ENCODE measurements at places on chromosomes 12 and 14.

GRCh38 chr14:22118899-22119477, 445.4 kb upstream of the OR4E1 start:
- DNase-seq = no peak

GRCh38 chr12:47394070-47394469, 311.8 kb downstream of the RPAP3 start:
- no peak for DNase-seq

DNA sequence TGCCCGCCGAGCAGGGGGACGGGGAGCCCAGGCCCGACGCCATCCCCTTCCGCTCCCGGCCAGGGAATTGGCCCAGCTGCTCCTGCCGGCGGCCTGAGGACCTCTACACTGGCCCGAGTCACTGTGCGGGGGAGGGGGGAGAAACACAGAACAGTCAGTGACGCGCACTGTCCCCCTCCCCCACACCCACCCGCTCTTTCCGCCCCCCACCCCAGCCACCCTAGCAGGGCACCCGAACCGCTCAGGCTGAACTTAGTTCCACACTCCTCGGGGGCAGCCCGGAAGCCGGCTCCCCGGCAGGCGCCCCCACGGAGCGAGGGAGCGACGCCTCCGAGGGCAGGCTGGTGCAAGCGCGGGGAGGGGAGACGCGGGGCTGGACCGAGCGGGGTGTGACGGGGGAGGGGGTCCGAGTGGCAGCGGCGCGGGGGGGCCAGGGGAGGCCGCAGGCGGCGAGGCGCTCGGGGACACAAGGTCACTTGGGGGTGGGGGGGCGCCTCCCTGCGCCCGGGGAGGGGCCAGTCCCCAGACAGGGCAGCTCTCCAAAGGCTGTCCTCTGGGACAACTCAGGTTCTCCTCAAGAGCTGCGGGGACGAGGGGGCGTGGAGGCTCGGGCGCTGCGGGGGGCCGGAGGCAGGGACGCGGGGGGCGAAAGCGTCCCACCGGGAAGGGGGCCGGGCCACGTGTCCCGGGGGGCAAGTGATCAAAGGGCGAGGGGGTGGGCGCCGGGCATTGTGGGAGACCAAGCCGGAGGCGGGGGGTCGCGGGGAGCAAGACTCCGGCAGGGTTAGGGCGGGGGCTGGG, 648 bp downstream of the CHD4 start:
- no peak for DNase-seq

DNA sequence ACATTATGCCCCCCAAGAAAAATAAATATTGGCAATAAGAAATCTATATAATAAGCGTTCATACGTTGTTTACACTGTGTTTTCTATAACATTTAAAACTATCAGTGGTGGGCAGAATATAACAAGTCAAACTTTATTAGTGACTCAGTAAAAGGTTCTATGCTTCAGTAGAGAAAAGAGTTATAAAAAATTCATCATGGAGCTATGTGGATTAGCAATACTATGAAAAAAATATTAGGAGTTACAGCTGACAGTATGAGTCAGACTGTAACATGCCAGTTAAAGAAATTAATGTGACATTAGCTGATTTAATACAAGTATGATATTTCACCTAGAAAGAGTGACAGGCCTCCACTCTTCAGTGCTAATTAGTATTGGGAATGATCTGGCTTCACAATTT, 125.1 kb upstream of the GARIN6 start:
- DNase-seq = no peak

- DNase-seq = no peak
Observed at GRCh38 chr12:57187222-57188089, 29.1 kb upstream of the NXPH4 start.

DNA sequence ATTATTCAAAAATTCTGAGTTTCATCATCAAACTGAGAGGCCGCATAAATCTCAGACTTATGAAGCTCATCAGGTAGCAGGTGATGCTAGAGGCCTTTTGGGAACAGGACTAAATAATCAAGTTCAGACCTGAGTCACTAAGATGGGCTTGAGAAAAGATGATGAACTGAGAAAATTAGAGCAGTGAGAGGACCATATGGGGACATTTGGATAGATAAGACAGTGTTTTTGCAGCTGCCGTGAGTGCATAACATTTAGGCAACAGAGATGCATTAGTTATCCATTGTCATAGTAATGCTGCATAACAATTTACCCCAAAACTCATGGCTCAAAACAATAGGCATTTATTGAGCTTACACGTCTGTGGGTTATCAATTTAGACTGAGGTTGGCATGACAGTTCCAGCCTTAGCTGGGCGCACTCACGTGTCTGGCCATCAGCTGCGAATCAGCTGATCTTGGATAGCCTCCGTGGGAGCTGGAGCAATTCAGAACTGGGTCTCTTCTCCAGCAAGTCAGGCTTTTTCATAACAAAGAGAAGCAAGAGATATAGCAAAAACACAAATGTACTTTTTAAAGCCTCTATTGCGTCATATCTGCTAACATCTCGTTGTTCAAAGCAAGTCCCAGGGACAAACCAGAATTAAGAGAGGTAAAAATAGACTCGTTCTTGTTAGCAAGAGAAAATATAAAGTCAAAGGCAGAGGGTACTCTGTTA, 72.8 kb downstream of the CAPZA3 start:
- DNase-seq = no peak

DNA sequence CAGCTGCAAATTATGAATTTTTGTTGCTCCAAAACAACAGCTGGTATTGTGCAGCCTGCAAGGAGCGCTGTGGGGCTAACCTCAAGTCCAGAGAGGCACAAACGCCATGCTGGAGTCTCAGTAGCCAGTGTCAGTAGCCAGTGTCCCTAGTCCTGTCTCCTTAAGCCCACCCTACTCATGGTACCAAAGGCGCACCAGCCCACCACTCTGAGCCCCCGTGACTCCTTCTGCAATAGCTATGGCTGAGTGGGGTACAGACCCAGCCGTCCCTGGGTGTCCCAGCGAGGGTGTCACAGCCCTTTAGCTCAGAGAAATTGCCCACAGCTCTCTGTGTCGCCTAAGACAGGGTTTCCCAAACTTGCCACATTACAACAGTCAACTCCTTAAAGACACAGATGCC, 65.2 kb downstream of the ARL6IP4 start:
- DNase-seq = no peak

- no peak for DNase-seq
Observed at GRCh38 chr12:4734625-4735340, 14.6 kb downstream of the GALNT8 start.

GRCh38 chr14:78356391-78356790, 186.2 kb downstream of the NRXN3 start:
- DNase-seq = no peak

DNA sequence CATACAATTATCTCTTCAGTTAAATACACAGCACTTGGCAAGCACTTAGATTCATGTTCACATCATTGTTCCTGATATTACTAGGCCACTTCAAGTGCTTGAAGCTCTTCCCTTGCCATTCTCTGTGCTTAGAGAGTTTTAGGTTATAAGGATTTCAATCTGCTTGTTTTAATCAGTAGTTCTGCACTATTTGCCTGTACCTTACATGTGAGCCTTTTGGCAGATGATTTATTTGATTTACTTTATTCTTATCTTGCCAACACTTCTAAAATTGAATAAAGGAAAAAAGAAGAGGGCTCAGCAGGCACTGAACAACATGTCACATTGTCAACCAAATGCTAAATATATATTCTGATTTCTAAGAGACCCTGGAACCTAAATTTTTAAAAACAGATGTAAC, 363.8 kb upstream of the USP15 start:
- no peak for DNase-seq

DNA sequence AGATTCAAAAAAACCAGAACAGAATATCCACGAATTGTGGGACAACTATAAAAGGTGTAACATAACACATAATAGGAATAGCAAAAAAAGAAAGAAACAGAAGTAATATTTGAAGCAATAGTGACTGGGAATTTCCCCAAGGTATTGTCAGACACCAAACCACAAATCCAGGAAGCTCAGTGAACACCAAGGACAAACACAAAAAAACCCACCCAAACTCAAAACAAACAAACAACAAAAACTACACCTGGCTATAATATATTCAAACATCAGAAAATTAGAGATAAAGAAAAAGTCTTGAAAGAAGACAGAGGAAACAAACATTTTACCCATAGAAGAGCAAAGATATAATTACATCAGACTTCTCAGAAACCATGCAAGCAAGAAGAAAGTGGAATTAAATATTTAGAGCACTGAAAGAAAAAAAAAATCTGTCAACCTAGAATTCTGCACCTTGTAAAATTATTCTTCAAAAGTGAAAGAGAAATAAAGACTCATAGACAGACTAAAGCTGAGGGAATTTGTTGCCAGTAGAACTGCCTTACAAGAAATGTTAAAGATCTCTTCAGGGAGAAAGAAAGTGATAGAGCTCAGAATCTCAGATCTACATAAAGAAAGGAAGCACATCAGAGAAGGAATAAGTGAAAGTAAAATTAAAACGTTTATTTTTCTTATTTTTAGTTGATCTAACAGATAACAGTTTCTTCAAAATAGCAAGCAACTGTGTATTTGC, 12.1 kb upstream of the HMGA2 start:
- no peak for DNase-seq

- no peak for DNase-seq
Observed at GRCh38 chr12:91316161-91316906, 133.7 kb upstream of the DCN start.

- no peak for DNase-seq
Observed at GRCh38 chr14:57981817-57982560, 116.1 kb upstream of the SLC35F4 start.

DNA sequence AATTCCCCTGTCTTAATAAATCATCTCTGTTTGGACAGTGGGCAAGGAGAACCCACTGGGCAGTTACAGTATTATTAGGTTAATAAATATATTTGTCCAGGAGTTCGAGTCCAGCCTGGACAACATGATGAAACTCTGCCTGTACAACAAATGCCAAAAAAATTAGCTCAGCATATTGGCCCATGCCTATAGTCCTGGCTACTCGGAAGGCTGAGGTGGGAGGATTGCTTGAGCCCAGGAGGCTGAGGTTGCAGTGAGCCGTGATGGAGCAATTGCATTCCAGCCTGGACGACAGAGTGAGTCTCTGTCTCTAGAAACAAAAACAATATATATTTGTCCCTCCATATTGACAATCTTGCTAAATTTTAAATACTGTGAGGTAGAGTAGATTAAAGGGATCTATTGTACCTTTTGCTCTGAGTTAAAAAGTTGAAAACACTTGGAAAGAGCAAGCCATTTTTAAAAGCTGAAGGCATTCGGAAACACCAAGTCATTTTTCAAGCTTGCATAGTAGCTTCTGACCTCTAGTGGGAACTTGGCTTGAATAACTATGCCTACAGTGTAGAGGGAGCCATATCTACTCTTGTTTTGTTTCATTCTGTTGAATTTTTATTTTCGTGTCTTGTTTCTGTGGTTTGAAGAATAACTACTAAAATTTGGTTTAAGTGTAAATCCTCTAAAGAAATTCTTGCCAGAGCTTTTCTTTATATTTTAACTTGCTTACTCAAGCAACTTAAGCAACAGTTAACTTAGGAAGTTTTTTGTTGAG, 14.6 kb upstream of the EEA1 start:
- DNase-seq = no peak

GRCh38 chr14:68210729-68211299, 391.2 kb downstream of the RAD51B start:
- DNase-seq = no peak

DNA sequence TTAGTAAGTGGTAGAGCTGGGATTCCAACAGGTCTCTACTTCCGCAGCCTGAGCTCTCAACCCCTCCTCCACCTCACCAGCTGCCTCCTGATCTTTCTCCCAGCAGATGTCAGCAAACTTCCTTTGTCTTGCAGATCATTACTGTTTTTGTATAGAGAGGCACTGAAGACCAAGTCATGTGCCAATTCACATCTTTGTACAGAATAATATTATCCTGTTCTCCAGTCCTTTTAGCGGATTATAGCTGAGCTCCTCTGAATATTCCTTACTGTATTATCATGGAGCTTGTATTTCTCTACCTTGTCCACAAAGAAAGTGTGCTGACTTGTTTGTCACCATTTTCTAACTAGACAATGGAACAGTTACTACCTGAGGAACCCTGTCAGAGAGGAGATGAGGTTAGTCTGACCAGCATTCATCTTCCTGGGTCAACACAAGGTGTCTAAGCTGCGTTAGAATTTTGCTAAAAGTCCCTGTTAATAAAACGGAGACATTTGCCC, 142.3 kb upstream of the ARHGAP5 start:
- DNase-seq = no peak

DNA sequence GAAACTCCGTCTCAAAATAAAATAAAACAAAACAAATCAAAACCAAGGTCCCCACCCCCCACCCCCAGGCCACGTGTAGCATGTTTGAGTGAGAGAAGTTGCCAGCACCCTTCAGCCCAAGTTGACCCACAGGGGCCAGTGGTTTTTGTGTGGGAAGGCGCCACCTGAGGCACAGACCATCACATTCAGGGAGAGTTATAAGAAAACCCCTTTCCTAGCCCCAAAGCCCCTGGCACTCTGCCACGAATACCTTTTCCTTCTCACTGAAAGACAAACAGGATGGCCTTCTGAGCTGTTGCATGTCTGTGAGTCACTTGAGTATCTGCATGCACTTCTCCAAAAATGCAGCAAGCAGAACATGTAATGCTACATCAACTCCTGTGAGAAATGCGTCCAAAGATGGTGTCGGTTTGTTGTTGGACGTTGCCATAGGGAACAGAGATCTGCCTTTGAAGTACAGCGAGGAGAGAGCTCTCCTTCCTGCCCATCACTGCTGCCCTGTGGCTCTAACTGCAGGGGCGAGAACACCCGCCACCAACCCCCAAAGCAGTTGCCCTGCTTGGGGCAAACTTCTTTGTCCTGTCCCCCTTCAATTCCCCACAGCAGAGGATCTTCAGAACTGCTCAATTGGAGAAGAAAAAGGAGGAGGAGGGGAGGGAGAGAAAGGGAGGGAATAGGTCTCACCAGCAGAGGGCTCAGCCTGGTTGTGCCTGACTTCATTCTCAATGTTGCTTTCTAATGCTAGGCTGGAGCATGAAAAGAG, 2.7 kb upstream of the TRAF3 start:
- DNase-seq = peak; percentile 28

GRCh38 chr12:59484575-59484974, 111.3 kb upstream of the SLC16A7 start:
- DNase-seq = no peak

DNA sequence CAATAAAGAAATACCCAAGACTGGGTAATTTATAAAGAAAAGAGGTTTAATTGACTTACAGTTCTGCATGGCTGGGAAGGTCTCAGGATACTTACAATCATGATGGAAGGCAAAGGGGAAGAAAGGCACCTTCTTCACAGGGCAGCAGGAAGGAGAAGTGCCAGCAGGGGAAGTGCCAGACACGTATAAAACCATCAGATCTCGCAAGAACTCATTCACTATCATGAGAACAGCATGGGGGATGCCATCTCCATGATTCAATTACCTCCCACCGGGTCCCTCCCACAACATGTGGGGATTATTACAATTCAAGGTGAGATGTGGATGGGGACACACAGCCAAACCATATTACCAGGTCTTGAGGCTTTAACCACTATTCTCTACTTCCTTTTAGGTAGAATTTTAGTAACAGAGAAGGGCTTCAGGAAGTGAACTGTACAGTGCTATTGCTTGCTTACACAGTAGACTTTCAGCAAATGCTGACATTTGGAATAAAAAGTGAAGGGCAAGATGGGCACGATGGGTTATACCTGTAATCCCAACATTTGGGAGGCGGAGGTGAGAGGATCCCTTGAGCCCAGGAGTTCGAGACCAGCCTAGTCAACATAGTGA, 40.8 kb upstream of the OR4E1 start:
- no peak for DNase-seq

GRCh38 chr14:93032421-93032936, 83.2 kb downstream of the ITPK1 start:
- DNase-seq = no peak

- no peak for DNase-seq
Observed at GRCh38 chr14:103623883-103624482, 5.0 kb upstream of the KLC1 start.

All from anterior cingulate cortex (tissue), 58 donors.